HCT116 (cell line): ENCODE measurements at places on chromosomes 11 and 22. TPM values are rescaled to one million over a fixed set of nuclear protein-coding genes. Genes with fewer than 3 reads are reported as not detected.

- H3K27ac ChIP-seq = no peak overlapping the region
- no peak for DNase-seq
- H3K36me3 ChIP-seq = no peaks in the 10 kb centered on the region
- H3K4me1 ChIP-seq = no peaks in the 10 kb centered on the region
- H3K4me3 ChIP-seq = no peak overlapping the region
Measured at GRCh38 chr11:71070490-71071453, 181.6 kb downstream of the SHANK2 start.

- H3K27me3 ChIP-seq = peaks cover 54% of the 10 kb centered on the region
- H3K4me1 ChIP-seq = peaks cover 28% of the 10 kb centered on the region
- H3K4me3 ChIP-seq = no peak overlapping the region
- no peak for DNase-seq
- H3K27ac ChIP-seq = no peak overlapping the region
Measured at GRCh38 chr11:16611401-16611921, 127.0 kb upstream of the C11orf58 start.

DNA sequence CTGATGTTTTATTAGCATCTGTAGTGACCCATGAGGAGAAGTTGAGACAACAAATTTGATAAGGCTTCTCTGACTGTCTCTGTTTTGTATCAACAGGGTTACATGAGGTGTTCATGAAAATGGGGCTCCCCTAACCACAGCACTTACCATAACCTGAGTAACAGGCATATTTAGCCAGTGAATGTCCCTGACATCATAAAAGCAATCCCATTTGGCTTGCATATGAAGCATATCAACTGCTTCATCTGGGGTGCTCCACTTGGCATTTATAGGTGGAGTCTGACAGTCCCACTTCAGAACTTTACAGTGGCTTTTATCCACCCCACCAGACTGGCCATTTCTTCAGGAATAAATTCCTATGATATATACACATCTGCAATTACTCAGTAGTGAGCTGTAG lies 257.6 kb downstream of the LUZP2 start:
- H3K36me3 ChIP-seq = no peaks in the 10 kb centered on the region
- H3K4me3 ChIP-seq = no peak overlapping the region
- no peak for DNase-seq
- no peak overlapping the region for H3K27ac ChIP-seq
- H3K27me3 ChIP-seq = no peaks in the 10 kb centered on the region
- H3K4me1 ChIP-seq = no peaks in the 10 kb centered on the region

DNA sequence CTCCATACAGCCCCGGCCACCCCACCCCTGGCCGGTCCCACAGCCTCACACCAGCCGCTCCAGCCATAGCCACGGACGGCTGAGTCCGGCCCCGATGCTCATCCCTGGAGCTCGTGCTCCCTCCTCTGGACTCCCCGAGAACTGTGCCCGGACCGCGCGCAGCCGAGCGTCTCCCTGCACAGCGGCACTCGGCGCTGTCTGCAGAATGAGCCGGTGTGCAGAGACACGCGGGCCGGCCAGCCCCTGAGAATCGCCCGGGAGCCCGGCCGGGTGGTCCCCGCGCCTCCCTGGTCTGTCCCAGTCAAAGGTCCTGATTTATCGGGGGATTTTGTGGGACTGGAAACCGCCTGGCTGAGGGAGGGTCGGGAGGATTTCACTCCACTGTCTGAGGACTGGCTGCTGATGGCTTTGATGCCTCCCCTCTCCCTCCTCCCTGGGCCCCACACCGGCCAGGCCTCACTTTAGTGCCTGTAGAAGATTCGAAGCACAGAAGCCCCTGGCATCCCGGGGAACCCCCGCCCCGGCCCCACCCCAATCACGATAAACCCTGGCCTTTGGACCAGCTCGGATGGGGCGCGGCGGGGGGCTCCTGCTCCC lies 102.7 kb downstream of the BRD1 start:
- peaks cover 59% of the 10 kb centered on the region for H3K27me3 ChIP-seq
- H3K4me3 ChIP-seq = no peak overlapping the region
- H3K4me1 ChIP-seq = no peaks in the 10 kb centered on the region
- no peak overlapping the region for H3K27ac ChIP-seq
- peak; percentile 10 for DNase-seq

- peaks cover 5% of the 10 kb centered on the region for H3K4me1 ChIP-seq
- H3K27me3 ChIP-seq = no peaks in the 10 kb centered on the region
- no peak overlapping the region for H3K4me3 ChIP-seq
- no peak for DNase-seq
Measured at GRCh38 chr11:8276528-8276927, 12.8 kb upstream of the LMO1 start.

GRCh38 chr11:114598461-114598860 lies 2.9 kb upstream of the NXPE4 start:
- no peak for DNase-seq
- no peak overlapping the region for H3K27ac ChIP-seq
- no peaks in the 10 kb centered on the region for H3K36me3 ChIP-seq
- no peaks in the 10 kb centered on the region for H3K4me1 ChIP-seq
- no peaks in the 10 kb centered on the region for H3K27me3 ChIP-seq

DNA sequence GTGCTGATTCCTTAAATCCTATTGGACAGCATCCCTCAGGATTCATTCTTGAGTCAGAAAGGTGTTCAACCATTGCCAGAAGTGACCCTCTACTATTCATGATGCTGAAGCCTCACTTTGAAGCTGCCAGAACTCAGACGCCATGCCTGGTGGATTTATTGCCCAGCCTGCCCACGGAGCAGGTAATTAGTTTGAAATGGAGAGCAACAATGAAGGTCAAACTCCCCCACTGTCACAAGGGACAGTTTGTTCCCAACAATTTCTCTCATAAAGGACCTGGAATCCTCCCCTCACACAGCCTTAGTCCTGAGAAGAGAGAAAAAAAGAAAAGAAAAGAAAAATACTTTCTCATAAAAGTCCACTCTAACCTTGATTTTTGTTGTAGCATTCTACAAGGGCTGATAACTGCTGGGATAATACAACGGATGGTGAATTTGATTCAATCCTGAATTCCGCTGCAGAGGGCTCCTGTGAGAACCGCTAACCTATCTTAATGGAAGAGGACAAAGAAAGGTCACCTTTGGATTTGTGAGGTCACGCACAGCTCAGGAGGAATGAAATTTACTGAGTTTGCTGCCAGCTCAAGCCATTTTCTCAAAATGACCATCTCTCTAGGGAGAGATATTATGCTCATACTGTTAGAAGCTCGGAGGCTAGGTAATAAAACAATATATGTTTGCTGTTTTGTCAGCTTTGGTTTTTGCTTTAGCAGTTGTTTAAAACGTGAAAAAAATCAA lies 161.6 kb upstream of the SYN3 start:
- H3K4me1 ChIP-seq = no peaks in the 10 kb centered on the region
- no peaks in the 10 kb centered on the region for H3K36me3 ChIP-seq
- H3K4me3 ChIP-seq = no peak overlapping the region
- no peaks in the 10 kb centered on the region for H3K27me3 ChIP-seq
- DNase-seq = no peak

GRCh38 chr22:29734838-29735237 lies 15.0 kb downstream of the CABP7 start:
- no peak overlapping the region for H3K4me3 ChIP-seq
- H3K27ac ChIP-seq = no peak overlapping the region
- H3K36me3 ChIP-seq = no peaks in the 10 kb centered on the region

DNA sequence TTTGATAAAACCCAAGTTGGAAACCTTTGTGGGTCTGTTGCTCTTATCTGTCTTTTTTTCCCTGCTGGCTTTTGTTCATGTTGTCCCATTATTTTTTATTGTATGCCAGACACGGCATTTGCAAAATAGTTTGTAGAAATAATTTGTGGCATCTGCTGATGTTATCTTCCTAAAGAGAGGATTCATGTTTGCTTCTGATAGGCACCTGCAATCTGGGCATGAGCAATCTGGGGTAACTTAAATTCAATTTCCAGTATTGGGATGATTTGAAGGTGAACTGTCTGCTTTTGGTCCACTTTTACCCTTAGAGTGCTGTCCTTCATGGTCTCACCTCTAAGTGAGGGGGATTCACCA lies 126.9 kb downstream of the CEP164 start:
- no peak for DNase-seq
- no peak overlapping the region for H3K27ac ChIP-seq
- no peak overlapping the region for H3K4me3 ChIP-seq
- H3K4me1 ChIP-seq = no peaks in the 10 kb centered on the region

GRCh38 chr11:819943-820649 lies 1.4 kb downstream of the PNPLA2 start:
- H3K36me3 ChIP-seq = no peaks in the 10 kb centered on the region
- H3K27me3 ChIP-seq = no peaks in the 10 kb centered on the region
- H3K27ac ChIP-seq = peak overlapping the region; percentile 81
- DNase-seq = peak; percentile 85

- no peaks in the 10 kb centered on the region for H3K4me1 ChIP-seq
- peaks cover 3% of the 10 kb centered on the region; the same call in 1 of the 2 replicates for H3K36me3 ChIP-seq
- no peaks in the 10 kb centered on the region for H3K27me3 ChIP-seq
Measured at GRCh38 chr11:17294033-17294432, 17.5 kb downstream of the NUCB2 start.

DNA sequence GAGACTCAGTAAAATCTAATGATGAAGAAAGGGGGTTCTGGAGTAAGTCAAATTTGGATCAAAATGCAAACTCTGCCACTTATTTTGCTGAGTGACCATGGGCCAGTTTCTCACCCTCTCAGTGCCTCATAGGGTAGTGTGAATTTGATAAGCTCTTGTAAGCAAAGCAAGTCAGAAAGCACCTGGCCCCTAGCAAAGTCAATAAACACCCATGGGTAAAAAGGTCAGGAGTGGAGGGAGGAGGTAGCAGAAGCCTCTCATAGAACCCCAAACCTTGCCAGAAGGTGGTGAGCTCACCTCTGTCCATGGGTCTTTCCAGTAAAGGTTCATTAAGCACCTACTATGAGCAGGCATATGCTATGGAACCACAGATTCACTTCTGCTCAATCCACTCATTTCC lies 18.5 kb upstream of the CACNG2 start:
- no peaks in the 10 kb centered on the region for H3K36me3 ChIP-seq
- no peak overlapping the region for H3K27ac ChIP-seq
- no peaks in the 10 kb centered on the region for H3K4me1 ChIP-seq
- no peak overlapping the region for H3K4me3 ChIP-seq
- H3K27me3 ChIP-seq = peaks cover 75% of the 10 kb centered on the region
- DNase-seq = no peak

DNA sequence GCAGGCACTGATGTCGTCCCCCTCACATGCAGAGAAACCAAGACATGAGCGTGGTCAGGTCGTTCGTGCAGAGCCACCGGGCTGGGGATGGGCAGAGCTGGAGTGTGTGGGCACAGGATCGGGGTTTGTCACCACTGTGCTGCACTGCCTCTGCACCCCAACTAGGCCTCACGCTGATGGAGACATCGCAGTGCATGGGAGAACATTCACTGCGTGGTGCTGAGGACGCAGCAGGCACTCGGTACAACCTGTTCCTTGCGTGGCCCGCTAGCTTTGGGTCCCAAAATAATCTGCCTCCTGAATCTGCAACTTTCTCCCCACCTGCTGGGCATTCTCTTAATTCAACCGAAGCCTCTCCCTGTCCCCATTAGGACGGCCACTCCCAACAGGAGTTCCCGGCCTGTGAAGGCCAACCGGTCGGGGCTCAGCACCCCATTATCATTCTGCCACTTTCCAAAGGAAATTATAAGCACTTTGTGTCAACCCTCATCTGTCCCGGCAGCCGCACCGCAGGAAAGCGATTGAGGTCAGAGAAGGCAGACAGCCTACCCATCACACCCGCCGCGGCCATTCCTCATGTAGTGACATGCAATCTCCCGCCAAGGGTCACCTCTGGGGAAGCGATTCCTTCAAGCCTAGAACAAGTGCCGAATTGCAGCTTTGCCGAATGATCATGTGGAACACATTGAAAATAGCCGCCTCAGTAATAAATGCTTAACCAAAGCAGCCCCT lies 490.4 kb downstream of the MN1 start:
- no peaks in the 10 kb centered on the region for H3K36me3 ChIP-seq
- DNase-seq = no peak
- peaks cover 6% of the 10 kb centered on the region; the same call in 1 of the 2 replicates for H3K27me3 ChIP-seq
- H3K27ac ChIP-seq = no peak overlapping the region
- no peaks in the 10 kb centered on the region for H3K4me1 ChIP-seq

- H3K4me1 ChIP-seq = peaks cover 19% of the 10 kb centered on the region
- H3K4me3 ChIP-seq = no peak overlapping the region
- DNase-seq = no peak
- H3K27me3 ChIP-seq = no peaks in the 10 kb centered on the region
- no peak overlapping the region for H3K27ac ChIP-seq
- H3K36me3 ChIP-seq = no peaks in the 10 kb centered on the region
Measured at GRCh38 chr11:69435161-69435986, 46.1 kb upstream of the LINC01488 start.

DNA sequence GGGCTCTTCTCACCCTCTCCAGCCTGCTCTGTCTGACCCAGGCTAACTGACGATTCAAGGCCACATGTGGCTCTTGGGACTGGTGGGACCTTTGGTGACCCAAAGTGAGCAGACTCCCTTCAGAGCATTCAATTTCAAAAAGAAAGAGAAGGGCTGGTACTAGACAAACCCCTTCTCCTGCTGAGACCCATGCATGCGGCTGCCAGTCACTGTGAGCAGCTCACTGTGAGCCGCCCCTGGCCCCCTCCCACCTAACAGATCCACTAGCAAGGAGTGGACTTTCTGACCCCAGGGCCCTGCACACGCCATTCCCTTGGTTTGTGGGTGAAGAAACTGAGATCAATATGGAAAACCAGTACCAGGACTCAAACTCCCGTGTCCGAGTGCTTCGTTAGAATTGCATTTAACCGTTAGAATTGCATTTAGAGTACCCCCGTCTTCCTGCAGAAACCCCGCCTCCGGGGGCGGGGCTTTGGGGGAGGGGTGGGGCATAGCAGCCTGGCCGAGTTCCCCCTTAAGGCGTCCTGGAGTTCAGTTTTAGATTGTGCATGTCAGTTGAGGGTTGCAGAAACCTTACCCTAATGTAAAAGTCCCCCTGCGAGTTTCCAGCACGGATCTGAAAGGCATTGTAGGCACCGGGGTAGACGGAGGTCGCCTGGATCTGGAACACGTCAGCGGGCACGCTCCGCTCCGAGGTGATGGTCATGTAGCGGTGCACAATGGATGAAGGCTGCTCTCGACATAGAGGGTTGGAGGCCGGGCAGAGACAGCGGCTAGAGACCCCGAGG lies 5.1 kb downstream of the EFEMP2 start:
- peaks cover 13% of the 10 kb centered on the region; the same call in 1 of the 2 replicates for H3K36me3 ChIP-seq
- DNase-seq = no peak
- H3K4me1 ChIP-seq = no peaks in the 10 kb centered on the region
- H3K27ac ChIP-seq = no peak overlapping the region

GRCh38 chr11:10941414-10941813 lies 83.6 kb upstream of the ZBED5 start:
- H3K4me3 ChIP-seq = no peak overlapping the region
- no peaks in the 10 kb centered on the region for H3K27me3 ChIP-seq
- no peaks in the 10 kb centered on the region for H3K36me3 ChIP-seq
- no peak overlapping the region for H3K27ac ChIP-seq
- DNase-seq = no peak

GRCh38 chr11:95514416-95515110 lies 275.0 kb downstream of the FAM76B start:
- H3K36me3 ChIP-seq = no peaks in the 10 kb centered on the region
- no peak overlapping the region for H3K4me3 ChIP-seq
- peaks cover 28% of the 10 kb centered on the region; the same call in 1 of the 2 replicates for H3K27me3 ChIP-seq
- no peaks in the 10 kb centered on the region for H3K4me1 ChIP-seq

The CADM1 gene
- total RNA-seq = 0.79 TPM

The VWCE gene
- total RNA-seq = 2.5 TPM

The OR51B2 gene
- 17.1 TPM for total RNA-seq
